ENCODE measurements at places on chromosomes 3 and 15.
A peak's percentile ranks its signal among the peaks of the same experiment; 100 is the strongest.

- no peak for DNase-seq
Measured at GRCh38 chr3:24730173-24730572, 235.5 kb upstream of the THRB start.

GRCh38 chr3:164460851-164461250 lies 617.4 kb downstream of the SI start:
- DNase-seq = no peak

- no peak for DNase-seq
Measured at GRCh38 chr15:95565016-95565600, 765.4 kb upstream of the NR2F2 start.

GRCh38 chr3:49886922-49887265 lies 16.8 kb downstream of the MST1R start:
- no peak for DNase-seq

DNA sequence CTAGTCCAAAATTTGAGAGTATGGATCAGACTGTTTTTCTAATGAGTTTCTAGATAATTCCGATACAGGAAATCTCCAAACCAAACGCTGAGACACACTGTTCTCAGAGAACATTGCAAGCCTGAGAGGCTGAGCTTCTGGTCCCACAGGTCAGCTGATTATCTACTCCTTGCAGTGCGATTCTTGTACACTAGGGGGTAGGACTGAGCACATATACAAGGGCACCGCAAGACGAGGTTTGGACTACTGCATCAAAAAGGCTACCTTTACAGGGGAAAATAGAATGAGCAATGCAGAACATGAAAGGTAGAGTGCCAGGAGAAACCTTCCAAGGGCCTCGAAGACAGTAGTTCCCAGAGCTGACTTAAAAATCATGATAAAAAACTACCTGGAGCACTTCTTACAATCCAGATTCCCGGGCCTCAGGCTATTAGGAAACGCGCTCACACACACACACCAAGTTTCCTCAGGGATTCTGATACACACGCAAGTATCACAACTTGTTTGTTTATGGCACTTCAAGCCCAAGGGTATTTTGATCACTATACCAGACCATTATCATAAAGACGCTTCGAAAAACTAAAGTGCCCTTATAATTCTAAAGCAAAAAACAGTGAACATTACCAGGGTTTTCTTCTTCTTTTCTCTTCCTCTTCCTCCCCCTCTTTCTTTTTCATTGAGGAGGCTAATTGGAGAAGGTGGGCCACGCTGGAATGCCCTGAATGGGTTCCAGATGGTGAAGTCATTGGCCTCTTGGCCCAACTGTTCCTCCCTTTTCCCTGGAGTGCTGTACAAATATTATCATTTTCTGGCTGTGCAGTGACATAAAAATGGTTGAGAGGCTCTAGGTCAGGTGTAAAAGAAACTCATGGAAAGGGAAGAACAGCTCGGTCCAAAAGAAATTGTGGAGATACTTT lies 61.8 kb downstream of the SLC12A8 start:
- peak; percentile 60 for DNase-seq

- DNase-seq = no peak
Measured at GRCh38 chr3:98613616-98614015, 20.2 kb upstream of the CPOX start.

DNA sequence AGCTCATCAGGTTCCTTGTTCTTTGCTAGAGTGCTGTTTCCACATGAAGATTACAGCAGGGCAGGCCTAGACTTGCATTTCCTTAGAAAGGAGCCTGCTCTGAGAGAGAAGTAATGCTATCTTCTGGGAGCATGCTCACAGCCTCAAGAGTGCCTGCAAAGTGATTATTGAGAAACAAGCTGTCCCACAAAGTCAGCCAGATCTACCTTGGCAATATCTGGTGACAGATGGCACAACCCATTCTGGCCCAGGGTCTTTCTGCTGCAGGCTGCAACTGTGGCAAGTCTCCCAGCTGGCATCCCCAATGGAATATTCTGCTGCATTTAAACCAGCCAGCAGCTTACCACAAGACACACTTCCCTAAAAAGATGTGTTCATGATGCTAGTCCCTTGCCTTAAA lies 29.3 kb downstream of the MTMR10 start:
- no peak for DNase-seq

- DNase-seq = no peak
Measured at GRCh38 chr15:68552773-68553172, 26.0 kb upstream of the CORO2B start.

DNA sequence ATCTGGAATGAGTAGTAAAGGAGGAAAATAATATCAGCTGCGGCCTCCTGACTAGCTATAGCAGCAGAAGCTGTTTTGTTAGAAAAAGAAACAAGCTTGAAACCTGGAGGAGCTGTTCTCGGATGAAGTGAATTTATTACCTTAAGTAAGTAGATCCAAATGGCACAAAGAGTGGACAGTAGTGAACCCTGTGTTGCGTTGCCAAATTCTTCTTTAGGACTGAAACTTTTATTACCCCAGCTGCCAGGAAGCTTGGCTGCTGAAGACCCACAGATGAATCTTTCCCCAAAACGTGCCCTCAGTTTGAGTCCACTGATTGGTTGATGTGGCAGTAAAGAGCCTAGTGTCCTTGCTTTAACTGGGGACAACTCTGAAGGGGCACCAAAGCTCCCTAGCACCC lies 366.8 kb upstream of the GBE1 start:
- DNase-seq = no peak

- no peak for DNase-seq
Measured at GRCh38 chr15:91469632-91470567, 369.8 kb downstream of the SV2B start.

GRCh38 chr3:53498806-53499641 lies 4.6 kb downstream of the CACNA1D start:
- DNase-seq = no peak

Data from upper lobe of left lung (tissue), 6 donors.